ENCODE measurements at places on chromosomes 7 and 10.

DNA sequence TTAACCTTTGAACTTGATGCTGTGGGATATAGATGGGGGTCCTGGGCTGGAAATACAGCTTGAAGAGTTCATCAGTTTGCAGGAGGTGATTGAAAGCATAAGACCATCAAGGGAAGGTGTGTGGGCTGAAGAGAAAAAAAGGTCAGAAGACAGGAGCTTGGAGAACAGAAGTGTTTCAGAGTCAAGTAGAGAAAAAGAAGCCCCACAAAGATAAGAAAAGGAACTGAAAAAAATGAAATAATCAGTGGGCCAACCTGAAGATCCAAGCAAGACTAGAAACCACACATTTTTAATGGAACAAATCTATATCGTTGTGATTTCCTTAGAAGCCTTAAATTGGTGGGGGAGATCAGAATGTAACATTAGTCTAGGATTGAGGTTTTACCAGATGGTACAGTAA, 22.5 kb downstream of the ZEB1 start:
- no peak for DNase-seq

DNA sequence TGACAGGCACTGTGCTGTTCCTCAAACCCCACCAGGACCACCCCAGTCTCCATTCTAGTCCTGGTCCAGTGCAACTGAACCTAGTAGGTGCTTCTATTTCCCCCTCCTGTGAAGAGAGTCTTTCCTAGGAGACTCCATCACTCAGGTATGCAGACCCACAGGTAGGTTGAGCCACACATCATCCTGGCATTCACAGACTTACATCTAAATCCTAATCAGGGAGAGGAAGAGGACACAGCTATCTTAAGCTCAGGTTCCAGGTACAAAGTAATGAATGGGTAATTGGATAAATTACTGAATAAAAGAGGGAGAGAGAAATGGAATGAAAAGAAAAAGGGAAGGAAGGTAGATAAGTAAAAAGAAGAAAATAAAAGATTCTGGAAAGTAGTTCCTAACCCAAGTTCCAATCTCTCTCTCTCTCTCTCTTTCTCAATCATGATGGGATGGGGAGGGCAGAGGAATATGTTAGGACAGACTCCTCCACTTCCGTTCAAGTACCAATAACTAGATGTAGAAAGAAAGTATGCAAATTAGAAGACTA, 139.8 kb upstream of the NAMPT start:
- DNase-seq, result no peak

DNA sequence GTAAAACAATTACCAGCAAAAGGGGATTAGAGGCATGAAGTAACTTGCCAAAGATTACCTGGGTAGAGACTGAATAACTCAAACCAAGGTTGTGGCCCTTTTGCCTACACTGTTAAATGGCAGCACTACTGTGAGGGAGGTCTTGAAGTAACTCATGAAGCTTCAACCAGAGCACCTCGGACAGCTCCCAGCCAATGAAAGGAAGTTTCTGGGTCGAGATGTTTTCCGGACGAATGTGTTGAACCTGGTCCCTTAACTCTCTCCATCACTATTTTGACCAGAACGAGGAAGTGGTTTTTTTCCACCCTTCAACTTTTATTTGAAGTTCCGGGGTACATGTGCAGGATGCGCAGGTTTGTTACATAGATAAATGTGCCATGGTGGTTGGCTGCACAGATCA, 133.6 kb upstream of the PRKCQ start:
- DNase-seq, result no peak

GRCh38 chr10:99676426-99676825, 17.1 kb downstream of the ENTPD7 start:
- no peak for DNase-seq

DNA sequence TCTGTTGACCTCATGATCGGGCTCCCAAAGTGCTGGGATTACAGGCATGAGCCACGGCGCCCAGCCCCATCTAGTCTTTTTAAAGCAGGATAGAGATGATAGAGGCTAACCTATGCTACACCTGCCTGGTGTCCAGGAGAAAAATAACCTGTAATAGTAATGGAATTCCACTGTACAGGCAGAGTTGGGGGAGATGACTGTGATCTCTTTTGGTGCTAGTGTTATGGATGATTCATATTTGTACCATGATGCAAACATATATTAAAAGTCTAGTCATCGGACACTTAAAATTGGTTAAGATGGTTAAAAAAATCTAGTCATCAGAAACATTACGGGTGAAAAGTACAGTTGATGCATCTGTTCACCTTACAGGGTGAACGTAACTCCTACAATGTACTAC, 6.1 kb upstream of the SAR1A start:
- no peak for DNase-seq
